CD4-positive, alpha-beta T cell treated with Interferon gamma for 1 hour (primary cell): ENCODE measurements at places on chromosomes 1 and 21.

- no peak for DNase-seq
Observed at GRCh38 chr1:244444854-244445253, 6.9 kb downstream of the ADSS2 start.

- DNase-seq, result no peak
Observed at GRCh38 chr1:227913764-227914721, 33.7 kb downstream of the WNT9A start.

- no peak for DNase-seq
Observed at GRCh38 chr1:107679411-107679953, 285.5 kb downstream of the VAV3 start.

GRCh38 chr1:208821939-208822338 lies 577.8 kb upstream of the PLXNA2 start:
- no peak for DNase-seq

GRCh38 chr1:82052563-82052962 lies 251.8 kb downstream of the ADGRL2 start:
- DNase-seq, result no peak

DNA sequence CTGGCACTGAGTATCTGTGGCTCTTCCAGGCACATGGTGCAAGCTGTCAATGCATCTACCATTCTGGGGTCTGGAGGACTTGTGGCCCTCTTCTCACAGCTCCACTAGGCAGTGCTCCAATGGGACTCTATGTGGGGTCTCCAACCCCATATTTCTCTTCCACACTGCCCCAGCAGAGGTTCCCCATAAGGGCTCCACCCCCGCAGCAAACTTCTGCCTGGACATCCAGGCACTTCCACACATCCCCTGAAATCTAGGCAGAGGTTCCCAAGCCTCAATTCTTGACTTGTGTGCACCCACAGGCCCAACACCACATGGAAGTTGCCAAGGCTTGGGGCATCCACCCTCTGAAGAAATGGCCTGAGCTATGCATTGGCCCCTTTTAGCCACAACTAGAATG lies 18.8 kb downstream of the ODF2L start:
- DNase-seq, result no peak

DNA sequence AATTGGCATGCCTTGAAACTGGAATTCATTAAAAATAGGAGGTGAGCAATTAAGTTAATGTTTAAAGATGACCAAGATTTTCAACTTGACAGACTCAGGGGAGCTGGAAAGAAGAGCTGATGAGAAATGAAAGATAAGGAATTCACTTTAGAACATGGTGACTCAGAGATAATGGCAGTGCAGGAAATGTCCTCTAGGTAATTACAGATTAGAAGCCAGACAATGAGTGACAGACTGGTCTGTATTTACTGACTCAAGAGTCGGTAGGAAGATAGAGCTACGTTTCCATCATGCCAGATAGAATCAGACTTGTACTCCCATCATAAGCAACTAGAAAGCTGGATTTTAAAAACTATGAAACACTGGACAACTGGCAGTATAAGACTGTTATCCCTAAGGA lies 151.6 kb downstream of the AJAP1 start:
- no peak for DNase-seq

DNA sequence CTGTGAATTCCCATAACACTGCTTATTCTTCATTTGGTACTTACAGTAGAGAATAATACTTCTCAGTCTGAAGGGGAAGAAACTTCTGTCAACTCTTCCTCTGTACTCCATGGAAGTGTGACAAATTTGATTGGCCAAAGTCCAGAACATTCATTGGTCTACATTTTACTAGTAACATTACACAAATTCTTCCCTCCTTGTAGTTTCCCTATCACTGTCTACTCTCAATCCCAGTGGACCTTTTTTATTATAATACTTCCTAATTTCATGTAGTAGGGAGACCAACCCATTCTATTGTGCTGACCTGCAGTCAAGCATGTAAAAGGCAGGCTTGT lies 74.7 kb downstream of the ALG6 start:
- no peak for DNase-seq

GRCh38 chr21:46122758-46123683 lies 25.1 kb downstream of the COL6A2 start:
- no peak for DNase-seq

- no peak for DNase-seq
Observed at GRCh38 chr1:4700801-4701200, 46.4 kb downstream of the AJAP1 start.

DNA sequence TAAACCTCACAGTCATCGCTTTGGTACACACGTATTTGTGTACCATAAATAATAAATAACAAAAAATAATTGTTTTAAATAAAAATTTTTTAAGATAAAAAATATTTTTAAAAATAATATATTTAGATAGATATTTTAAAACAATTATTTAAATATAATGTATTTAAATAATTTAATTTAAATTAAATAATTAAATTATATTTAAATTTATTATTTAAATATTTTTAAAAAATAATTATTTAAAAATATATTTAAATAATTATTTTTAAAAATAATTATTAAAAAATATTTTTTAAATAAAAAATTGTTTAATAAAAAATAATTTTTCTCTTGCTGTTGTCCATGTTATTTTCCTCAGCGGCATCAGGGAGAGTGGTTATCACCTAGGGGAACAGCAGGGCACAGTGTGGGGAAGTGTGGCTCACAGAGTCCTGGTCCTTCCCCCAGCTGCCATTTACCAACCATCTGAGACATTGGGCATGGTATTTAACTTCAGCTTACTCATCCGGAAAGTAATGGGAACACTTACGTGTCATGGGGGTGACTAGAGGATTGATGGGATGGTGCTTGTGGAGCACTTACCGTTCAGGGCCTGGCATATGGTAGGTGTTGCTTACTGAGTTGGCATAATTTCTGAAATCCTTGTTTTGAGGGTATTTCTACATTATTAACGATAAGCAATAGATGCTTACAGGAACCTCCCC lies 92.9 kb upstream of the TSPAN2 start:
- DNase-seq, result no peak

DNA sequence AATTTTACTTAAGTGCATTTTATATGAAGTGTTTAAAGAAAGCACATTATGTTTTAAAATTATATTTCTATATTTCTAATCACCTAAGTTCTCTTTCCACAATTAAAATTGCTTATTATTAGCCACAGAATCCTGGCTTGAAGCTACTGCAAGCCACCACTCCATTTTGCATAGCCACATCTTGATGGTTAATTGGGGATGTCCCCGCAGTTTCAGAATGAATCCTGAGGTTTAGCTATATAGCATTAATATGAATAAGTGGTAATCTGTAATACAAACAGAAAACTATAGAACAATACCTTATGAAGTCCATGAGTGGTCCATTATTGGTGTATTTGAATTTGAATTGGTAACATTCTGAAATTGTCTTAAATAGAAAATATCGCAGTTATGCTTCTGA lies 11.6 kb upstream of the GOLPH3L start:
- DNase-seq, result no peak

DNA sequence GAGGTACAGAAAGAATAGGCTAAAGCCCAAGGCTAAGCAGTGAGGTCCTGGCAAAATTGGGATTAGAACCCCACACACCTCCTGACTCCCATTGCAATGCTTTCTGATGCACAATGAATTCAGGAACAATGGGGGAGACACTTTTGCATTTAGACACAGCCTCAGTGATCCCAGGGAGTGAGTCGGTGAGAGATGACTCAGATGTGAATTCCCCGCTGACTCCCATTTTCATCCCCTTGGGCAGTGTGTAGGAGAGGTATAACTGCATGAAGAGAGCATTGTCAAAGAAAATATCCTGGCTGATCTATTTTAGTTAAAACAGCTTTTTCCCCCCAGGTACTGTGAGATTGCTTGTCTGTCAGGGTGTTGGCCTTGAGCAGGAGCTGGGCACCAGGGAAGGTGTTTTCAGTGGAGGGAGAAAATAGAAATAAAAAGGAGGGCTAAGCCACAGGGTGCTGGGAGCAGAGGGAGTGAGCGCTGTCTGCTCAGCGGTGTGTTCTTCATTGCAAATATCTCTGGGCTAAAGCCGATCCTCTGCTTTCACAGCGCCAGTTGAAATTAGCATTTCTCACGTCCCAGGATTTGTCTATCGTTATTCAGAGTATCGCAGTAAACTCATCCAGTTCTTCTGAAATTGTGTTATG lies 247.7 kb upstream of the PTBP2 start:
- DNase-seq, result no peak

DNA sequence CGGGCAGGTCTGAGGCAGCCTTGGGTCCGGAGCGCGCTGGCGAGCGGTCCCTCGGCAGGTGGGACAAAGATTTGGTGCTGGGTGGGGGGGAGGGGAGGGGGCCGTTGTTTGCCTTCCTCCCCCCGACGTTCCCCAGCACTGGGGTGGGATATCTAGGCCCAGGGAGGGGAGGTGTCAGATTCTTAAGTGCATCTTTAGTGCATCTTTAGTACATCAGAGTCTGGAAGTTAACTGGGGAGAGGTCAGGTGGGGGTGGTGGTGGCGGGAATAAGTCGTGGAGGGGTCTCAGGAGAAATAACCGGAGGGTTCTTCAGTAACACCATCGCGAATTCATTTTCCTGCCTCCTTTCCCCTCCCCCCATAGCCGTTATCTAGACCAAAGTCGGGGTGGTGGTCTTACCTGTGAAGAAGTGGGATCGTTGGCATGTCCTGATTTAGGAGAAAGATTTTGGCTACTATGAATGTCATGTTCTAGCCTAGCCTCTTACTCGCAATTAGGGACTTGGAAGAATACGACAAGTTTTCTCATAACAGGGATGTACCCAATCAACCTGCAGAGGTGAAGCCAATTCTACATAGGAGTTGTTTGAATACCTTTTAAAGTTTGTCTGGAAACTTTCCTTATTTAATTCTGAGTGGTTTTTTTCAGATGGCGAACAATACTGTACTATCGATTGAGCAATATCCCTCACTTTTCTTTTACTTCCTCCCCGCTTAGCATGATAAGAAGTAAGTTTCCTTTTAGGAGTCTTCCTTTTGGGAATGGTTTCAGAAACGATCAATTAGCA lies 886 bp downstream of the ZMYM4 start:
- peak; percentile 1 for DNase-seq

GRCh38 chr1:32151319-32151787 lies 28.1 kb upstream of the TXLNA start:
- no peak for DNase-seq

GRCh38 chr1:14957375-14958098 lies 196.0 kb upstream of the TMEM51 start:
- no peak for DNase-seq

- no peak for DNase-seq
Observed at GRCh38 chr1:113041569-113042284, 31.3 kb upstream of the LRIG2 start.

GRCh38 chr1:235156265-235156664 lies 4.8 kb downstream of the RBM34 start:
- DNase-seq, result no peak

DNA sequence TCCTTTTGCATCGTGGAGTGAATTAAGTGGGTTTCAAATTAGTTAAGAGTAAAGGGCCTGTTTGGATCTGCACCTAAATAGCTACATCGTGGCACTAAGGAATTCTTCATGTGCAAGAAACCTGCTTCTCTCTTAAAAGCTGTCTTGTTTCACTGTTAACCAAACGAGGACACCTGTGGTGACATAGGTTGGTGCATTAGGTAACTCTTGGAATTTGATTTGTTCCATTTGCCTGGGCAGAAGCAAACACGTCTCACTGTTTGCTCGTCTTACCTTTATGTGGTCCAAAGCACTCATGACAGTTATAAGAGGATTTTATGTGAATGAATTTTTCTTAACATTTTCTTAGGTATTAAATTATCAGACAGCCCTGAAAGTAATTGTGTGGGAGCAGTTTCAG lies 60.9 kb downstream of the PRDM2 start:
- DNase-seq, result no peak

- no peak for DNase-seq
Observed at GRCh38 chr1:243315455-243315854, 59.6 kb downstream of the SDCCAG8 start.

GRCh38 chr1:24725209-24725651 lies 20.0 kb upstream of the CLIC4 start:
- no peak for DNase-seq

DNA sequence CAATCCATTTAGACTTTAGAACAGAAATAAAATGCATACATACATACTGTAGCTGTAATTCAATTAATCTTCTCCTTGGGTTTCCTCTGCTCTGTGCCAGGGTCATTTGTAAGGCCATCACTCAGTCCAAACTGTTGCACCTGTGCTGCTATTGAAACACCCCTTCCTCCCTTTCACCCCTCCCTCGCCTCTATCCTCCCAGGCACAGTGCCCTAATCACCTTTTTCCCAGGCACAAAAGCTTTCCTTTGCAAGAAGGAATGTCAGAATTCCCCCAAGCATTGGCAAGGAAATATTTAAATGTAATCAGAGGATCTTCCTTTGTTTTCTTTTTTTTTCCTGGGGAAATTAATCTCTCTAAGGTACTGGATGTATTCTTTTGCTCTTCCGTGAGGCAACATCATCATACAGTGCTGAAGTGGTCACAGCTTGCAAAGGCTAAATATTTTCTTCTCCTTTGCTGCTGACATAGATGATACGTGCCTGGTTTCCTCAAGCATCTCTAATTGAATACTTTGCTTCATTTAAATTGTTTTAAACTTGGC lies 339.3 kb upstream of the NR5A2 start:
- DNase-seq, result no peak
